Left ventricle myocardium superior (tissue), 1 donor: ENCODE measurements at places on chromosomes 13 and 19. TPM values are rescaled to one million over a fixed set of nuclear protein-coding genes. Genes with fewer than 3 reads are reported as not detected.

DAND5 gene
- 11.2 TPM for total RNA-seq

PET100 gene
- 206 TPM for total RNA-seq

GRCh38 chr19:19406878-19407632 is 1.6 kb downstream of the GATAD2A start:
- DNase-seq = no peak

GRCh38 chr19:15297416-15298224 is 34.7 kb downstream of the BRD4 start:
- DNase-seq = no peak

DNA sequence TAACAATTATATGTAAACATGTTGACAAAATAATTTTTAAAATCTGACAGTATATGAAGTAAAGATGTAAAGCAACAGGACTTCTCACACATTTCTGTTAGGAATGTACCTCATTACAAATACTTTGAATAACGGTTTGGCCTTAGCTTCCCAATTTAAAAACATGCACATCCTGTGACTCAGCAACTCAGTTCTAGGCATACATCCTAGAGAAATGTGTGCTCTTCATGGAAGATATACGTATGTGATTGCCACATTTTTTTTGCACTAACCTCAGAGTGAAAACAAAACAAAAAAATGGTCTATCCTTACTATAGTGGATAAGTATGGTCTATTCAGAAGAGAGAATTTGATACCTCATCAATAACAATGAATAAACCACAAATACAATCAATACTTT is 314.6 kb downstream of the LIG4 start:
- no peak for DNase-seq

DNA sequence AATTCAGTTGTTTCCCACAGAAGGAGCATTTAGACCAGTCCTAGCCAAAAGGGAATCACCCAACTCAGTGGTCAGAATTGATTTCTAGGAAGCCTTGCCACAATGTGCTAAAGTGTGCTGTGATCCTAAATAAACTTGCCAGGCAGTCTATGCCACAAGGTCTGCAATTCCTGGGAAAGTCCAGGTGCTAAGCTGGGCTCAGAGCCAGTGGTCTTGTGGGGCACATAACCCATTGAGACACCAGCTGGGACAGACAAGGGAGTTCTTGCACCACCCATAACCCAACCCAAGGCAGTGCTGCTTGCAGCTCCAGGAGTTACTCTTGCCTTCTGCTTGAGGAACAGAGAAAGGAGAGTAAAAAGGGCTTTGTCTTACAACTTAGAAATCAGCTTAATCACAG is 489.5 kb upstream of the SPRY2 start:
- DNase-seq = no peak

DNA sequence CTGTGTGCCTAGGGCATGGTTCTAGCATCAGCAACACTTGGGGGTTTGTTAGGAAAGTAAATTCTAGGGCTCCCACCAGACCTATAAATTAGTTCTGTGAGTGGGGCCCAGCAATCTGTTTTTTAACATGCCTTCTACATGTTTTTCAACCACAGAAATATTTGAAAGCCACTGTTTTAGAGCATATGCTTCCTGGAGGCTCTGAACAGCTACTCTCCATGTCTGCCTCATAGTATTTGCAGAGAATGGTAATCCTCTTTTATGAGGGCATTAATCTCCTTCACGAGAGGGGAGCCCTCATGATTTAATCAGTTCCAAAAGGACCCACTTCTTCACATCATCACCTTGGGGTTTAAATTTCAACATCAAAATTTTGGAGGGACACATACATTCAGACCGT is 6.0 kb downstream of the SPATA13 start:
- DNase-seq = no peak

DNA sequence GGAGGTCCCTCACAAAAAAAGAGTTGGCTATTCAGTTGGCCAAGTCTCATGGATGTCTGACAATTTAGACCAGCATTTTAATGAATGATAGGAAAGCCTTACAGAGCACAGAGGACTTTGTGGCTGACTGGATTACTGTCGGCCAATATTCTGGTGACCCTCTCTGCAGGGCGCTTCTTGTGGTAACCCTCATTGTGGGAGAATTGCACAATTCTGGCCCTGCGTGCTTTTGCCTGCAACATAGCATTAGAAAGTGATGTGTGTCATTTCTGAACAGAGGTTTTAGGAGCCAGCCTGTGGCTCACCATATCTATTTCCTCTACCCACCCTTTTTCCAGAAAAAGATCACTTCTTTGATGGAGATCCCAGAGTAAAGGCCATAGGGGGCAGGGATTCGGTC is 71.4 kb downstream of the EFNB2 start:
- DNase-seq = no peak
